ENCODE measurements at places on chromosomes 5 and 9.
A peak's percentile ranks its signal among the peaks of the same experiment; 100 is the strongest.

DNA sequence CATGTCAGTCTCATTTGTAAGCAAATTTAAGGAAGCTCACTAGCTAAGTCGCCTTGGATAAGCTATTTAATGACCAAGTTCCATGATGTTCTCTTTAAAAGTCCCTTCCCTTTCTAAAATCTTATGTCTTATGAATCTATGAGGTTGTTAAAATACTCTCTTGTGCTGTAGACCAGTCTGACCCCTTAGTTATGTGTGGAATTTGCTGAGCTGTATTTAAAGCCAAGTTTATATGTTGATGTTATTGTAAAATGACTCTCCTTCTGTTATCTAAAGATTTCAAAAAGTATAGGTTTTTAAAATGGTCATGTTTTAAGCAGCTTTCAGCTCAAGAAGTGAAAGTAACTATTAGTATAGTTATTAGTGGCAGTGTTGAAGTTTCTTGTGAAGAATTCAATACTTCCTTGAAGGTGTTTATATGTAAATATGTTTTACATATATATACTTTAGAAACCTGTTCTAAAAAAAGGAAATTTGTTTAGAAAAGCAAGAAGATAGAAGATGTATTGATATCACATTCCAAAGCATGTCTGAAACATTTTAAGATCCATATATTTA, 92.2 kb downstream of the CDC42SE2 start:
- DNase-seq: no peak

DNA sequence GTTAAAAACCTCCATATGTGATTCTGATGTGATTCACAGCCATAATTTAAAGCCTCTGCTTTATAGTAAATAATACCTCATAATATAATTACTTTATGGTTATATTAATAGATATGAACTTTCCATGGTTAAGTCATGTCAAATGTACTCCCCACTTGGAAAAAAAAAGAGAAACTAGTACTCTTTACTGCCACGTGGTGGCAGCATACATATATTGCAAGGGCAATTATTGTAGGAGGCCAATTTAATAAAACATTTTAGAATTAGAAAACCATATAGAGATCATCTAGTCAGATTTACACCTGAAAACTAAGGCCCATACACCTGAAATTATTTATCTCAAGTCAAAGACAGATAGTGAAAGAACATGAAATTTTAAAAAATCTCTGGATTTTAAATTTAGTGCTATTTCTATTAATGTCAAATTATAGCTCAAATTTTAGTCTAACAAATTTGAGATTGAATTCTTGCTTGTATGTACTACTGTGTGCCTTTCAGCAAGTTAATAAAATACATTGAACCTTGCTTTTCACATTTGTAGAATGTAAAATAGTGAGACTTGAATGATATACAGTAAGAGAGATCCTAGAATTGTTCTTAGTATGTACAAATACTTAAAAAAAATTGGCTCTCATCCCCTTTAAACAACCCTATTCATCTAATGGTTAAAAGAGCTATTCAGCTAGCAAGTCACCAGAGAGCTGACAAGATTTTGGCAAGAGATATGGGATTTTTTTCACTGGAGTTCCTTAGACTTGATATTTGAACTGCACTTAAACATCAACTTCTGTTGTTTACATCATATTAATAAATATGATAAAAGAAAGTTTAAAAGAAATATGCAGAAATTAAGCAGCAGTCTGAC, 603.8 kb downstream of the TLE4 start:
- DNase-seq: peak; percentile 53

DNA sequence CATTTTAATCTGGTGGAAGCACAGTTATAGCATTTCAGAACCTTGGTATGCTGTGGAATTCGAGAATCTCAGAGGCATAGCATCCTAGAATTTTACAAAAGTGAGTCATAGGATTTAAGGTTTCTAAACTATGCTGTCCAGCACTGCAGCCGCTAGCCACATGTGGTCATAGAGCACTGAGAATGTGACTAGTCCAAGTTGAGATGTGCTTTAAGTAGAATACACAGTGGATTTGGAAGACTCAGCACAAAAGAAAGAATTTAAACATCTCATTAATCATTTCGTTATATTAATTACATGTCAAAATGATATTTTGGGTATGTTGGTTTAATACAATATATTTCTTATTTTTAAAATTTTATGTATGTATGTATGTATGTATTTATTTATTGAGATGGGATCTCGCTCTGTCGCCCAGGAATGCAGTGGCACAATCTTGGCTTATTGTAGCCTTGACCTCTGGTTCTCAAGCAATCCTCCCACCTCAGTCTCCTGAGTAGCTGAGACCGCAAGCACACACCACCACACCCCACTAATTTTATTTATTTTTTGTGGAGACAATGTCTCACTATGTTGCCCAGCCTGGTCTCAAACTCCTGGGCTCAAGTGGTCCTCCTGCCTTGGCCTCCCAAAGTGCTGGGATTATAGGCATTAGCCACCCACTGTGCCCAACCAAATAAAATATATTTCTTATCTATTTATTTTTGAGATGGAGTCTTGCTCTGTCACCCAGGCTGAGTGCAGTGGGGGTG, 20.4 kb upstream of the RPS14 start:
- DNase-seq: no peak

- DNase-seq: no peak
These were observed 25.5 kb downstream of the ACTL7B start for GRCh38 chr9:108830272-108830671.

DNA sequence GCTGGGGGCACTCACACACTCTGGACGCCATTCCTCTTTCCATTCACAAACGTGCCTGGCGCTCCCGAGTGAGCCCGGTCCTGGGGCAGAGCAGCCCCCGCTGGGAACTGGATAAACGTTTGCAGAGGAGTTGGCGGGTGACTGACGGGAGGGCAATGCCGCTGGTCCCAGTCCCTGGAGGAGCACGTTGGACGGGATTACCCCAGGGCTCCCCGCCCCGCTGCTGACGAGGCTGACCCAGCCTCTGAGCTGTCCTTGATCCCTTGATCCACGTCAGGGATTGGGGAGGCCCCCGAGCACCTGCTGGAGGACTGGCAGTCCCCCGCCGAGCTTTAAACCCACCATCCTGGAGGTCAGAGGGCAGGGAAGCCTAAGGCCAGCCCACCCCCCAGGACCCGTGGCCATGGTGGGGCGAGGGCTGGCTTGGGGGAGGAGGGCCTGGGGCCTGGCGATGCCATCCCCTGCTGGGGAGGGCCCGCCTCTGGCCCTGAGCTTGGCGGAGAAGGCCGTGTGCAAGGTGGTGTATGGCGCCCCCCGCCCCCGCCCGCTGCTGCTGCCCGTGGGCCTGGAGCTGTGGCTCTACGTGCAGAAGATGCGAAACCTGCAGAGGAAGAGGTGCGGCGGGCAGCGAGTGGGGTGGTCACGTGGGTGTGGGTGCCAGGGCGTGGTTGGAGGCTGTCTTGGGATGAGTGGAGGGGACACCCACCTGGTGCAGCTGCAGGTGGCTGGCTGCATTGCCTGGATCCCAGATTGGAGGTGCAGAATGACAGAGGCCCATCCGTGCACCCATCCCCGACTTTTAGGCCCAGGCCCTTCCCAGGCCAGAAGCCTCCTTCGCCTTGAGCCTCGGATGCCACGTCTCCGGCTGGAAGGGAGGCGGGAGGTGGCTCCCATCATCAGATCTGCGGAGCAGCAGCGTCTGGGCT, 4.5 kb downstream of the GPSM1 start:
- no peak for DNase-seq

Data from spinal cord (tissue), 10 donors.